ENCODE measurements at places on chromosomes 16 and 17. TPM values are rescaled to one million over a fixed set of nuclear protein-coding genes. Genes with fewer than 3 reads are reported as not detected.

DNA sequence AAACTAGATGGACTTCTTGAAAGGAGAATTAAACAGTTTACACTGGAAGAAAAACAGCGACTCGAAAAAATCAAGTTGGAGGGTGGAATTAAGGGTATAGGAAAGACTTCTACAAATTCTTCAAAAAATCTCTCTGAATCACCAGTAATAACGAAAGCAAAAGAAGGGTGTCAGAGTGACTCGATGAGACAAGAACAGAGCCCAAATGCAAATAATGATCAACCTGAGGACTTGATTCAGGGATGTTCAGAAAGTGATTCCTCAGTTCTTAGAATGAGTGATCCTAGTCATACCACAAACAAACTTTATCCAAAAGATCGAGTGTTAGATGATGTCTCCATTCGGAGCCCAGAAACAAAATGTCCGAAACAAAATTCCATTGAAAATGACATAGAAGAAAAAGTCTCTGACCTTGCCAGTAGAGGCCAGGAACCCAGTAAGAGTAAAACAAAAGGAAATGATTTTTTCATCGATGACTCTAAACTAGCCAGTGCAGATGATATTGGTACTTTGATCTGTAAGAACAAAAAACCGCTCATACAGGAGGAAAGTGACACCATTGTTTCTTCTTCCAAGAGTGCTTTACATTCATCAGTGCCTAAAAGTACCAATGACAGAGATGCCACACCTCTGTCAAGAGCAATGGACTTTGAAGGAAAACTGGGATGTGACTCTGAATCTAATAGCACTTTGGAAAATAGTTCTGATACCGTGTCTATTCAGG is 85.0 kb downstream of the C17orf58 start:
- no peaks in the 10 kb centered on the region for H3K27me3 ChIP-seq
- peaks cover 95% of the 10 kb centered on the region for H3K36me3 ChIP-seq
- H3K27ac ChIP-seq: peak overlapping the region; percentile 57
- peaks cover 7% of the 10 kb centered on the region for H3K4me1 ChIP-seq
- H3K4me3 ChIP-seq: no peak overlapping the region
- DNase-seq: no peak

GRCh38 chr16:77406680-77407079 is 28.2 kb downstream of the ADAMTS18 start:
- H3K4me3 ChIP-seq: no peak overlapping the region
- H3K27ac ChIP-seq: no peak overlapping the region
- no peaks in the 10 kb centered on the region for H3K36me3 ChIP-seq
- H3K27me3 ChIP-seq: peaks cover 20% of the 10 kb centered on the region
- DNase-seq: no peak

- no peaks in the 10 kb centered on the region for H3K36me3 ChIP-seq
- no peak overlapping the region for H3K4me3 ChIP-seq
- no peaks in the 10 kb centered on the region for H3K4me1 ChIP-seq
- DNase-seq: no peak
- H3K27ac ChIP-seq: no peak overlapping the region
Observed at GRCh38 chr17:52410781-52411180, 252.3 kb upstream of the CA10 start.

DNA sequence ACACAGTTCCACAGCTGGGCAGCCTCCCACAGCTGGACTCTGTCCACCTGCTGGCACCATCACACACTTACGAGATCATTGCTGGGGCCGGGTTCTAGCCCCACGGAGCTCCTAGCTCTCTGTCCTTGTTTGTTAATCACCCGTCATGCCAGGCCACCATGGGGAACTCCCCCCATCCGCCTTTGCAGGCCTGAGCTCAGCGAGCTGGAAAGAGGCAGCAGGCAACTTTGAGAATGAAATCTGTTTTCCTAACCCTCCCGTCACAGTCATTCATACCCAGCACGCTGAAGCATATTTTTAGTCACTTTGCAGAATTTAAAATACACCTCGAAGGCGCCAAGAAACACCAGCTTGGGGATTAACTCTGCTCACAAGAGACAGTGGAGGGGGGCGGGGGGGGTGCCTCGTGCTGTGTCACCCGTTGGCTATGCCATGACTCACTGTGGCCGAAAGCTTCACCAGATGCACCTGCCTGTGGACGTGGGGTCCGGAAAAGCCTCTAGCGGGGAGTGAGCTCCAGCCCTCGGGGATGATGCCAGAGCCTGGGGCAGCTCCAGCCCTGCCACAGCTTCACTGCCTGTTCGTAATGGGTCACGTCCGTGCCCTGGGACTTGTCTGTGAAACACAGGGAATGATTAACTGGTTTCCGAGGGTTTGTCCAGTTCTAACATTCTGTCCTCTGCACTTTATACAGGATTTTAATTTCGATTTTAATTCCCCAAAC is 1.4 kb upstream of the SPNS2 start:
- H3K4me3 ChIP-seq: peak overlapping the region; percentile 39
- H3K4me1 ChIP-seq: peaks cover 22% of the 10 kb centered on the region
- H3K36me3 ChIP-seq: no peaks in the 10 kb centered on the region
- no peak for DNase-seq
- no peak overlapping the region for H3K27ac ChIP-seq

TOX3 gene
- not detected for total RNA-seq

- DNase-seq: no peak
- H3K36me3 ChIP-seq: peaks cover 3% of the 10 kb centered on the region
Observed at GRCh38 chr16:68734782-68735181, 2.3 kb upstream of the CDH1 start.

- H3K27ac ChIP-seq: peak overlapping the region; percentile 35
- DNase-seq: peak; percentile 81
- peaks cover under 1% of the 10 kb centered on the region for H3K27me3 ChIP-seq
- peak overlapping the region; percentile 86 for H3K4me3 ChIP-seq
- peaks cover 17% of the 10 kb centered on the region for H3K4me1 ChIP-seq
- H3K36me3 ChIP-seq: no peaks in the 10 kb centered on the region
Observed at GRCh38 chr17:34637548-34638525, 58.5 kb downstream of the TMEM132E start.

STH gene
- total RNA-seq: not detected

GRCh38 chr16:54460263-54460860 is 173.8 kb upstream of the IRX3 start:
- no peak overlapping the region for H3K4me3 ChIP-seq
- no peaks in the 10 kb centered on the region for H3K36me3 ChIP-seq
- H3K4me1 ChIP-seq: no peaks in the 10 kb centered on the region
- no peak for DNase-seq
- H3K27me3 ChIP-seq: no peaks in the 10 kb centered on the region

KCNG4 gene
- total RNA-seq: not detected

PYDC1 gene
- total RNA-seq: not detected

MT1A gene
- total RNA-seq: not detected

DNA sequence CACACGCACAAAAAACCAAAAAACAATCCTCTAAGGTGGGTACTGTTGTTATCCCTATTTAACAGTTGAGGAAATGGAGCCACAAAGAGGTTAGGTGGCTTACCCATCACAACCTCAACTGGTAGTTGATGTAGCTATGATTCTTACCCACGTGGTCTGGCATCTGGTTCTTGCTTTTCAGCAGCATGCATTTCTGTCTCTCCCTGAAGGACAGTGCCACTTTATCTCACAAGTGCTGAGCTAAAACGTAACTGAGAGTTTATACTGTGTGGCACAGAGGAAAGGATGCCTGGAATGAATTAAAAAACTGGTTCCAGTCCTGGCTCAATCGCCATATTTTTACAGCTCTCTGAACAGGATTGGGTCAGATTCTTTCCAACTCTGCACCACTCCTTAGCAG is 1.9 kb upstream of the CORO6 start:
- peaks cover 23% of the 10 kb centered on the region for H3K36me3 ChIP-seq
- H3K27ac ChIP-seq: peak overlapping the region; percentile 32
- H3K4me1 ChIP-seq: peaks cover 27% of the 10 kb centered on the region
- DNase-seq: no peak
- H3K4me3 ChIP-seq: no peak overlapping the region
- no peaks in the 10 kb centered on the region for H3K27me3 ChIP-seq

GRCh38 chr17:71304498-71305158 is 816.2 kb upstream of the SOX9 start:
- H3K27ac ChIP-seq: no peak overlapping the region
- no peaks in the 10 kb centered on the region for H3K4me1 ChIP-seq
- H3K27me3 ChIP-seq: peaks cover 3% of the 10 kb centered on the region
- H3K36me3 ChIP-seq: peaks cover 4% of the 10 kb centered on the region
- no peak for DNase-seq

DNA sequence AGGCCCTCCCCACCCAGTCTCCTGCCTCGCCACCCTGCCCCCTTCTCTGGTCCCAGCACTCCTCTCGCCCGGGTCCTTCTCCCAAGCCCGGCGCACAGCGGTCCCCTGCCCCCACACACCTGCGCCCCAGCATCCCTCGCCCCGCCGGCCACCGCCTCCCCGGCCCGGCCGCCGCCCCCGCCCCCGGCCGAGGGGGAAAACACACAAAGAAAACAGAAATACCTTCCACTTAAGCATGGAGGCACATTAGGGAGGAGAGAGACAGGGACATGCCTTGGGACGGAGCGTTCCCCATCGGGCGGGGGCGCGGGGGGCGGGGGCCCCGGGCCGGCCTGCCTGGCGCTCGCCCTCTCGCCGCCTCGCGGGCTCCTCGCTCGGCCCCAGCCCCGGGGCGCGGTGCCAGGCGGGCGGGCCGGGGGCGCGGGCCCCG is 326 bp downstream of the SRCIN1 start:
- peaks cover 36% of the 10 kb centered on the region for H3K27me3 ChIP-seq
- H3K36me3 ChIP-seq: no peaks in the 10 kb centered on the region
- H3K4me3 ChIP-seq: peak overlapping the region; percentile 52
- peaks cover 35% of the 10 kb centered on the region for H3K4me1 ChIP-seq
- H3K27ac ChIP-seq: no peak overlapping the region

- no peaks in the 10 kb centered on the region for H3K36me3 ChIP-seq
- no peak for DNase-seq
- peaks cover 12% of the 10 kb centered on the region for H3K27me3 ChIP-seq
- H3K27ac ChIP-seq: no peak overlapping the region
- H3K4me1 ChIP-seq: no peaks in the 10 kb centered on the region
Observed at GRCh38 chr17:70184770-70185169, 15.4 kb downstream of the KCNJ2 start.

GRCh38 chr16:25523183-25523582 is 168.6 kb upstream of the HS3ST4 start:
- peaks cover 10% of the 10 kb centered on the region for H3K27me3 ChIP-seq
- H3K4me3 ChIP-seq: no peak overlapping the region
- H3K4me1 ChIP-seq: no peaks in the 10 kb centered on the region

DNA sequence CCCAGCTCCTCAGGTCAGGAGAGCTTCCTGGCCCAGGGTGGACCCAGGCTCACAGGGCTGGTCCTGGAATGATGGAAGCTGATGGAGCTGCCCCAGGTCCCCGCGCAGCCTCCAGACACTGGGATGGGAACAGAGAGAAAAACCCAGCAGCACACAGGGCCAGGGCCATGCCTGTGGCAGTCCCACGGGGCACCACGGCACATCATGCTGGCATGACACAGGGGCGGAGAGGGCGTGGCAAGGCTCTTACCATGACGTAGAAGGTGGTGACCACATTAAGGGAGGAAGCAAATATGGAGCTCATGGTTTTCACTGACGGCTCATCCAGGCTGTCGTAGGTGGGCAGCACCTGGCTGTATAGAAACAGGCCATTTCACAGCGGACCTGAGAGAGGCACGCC is 18.3 kb downstream of the SLC38A10 start:
- no peak overlapping the region for H3K4me3 ChIP-seq
- no peak for DNase-seq
- H3K27me3 ChIP-seq: no peaks in the 10 kb centered on the region
- H3K27ac ChIP-seq: no peak overlapping the region
- peaks cover 8% of the 10 kb centered on the region for H3K36me3 ChIP-seq

DNA sequence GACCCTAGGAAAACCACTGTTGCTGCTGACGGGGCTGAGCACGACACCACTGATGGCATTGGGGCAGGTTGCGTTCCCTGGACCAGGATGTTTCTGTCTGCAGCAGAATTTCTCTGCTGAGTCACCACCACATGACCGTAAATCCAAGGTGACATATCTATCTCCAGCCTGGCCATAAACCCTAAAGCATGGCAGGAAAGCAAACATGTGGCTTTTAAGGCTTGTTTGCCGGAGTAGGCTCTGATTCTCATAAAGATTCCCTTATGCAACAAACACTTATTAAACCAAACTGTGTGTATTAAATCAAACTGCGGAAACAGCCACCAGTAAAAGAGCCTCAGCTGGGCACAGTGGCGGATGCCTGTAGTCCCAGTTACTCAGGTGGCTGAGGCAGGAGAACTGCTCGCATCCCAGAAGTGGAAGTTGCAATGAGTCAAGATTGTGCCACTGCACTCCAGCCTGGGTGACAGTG is 17.3 kb downstream of the MPHOSPH6 start:
- no peak overlapping the region for H3K4me3 ChIP-seq
- H3K27ac ChIP-seq: no peak overlapping the region
- no peak for DNase-seq
- no peaks in the 10 kb centered on the region for H3K27me3 ChIP-seq

GRCh38 chr17:37488607-37489196 is 989 bp upstream of the DUSP14 start:
- peak; percentile 69 for DNase-seq
- H3K27me3 ChIP-seq: no peaks in the 10 kb centered on the region
- no peaks in the 10 kb centered on the region for H3K36me3 ChIP-seq
- peak overlapping the region; percentile 87 for H3K4me3 ChIP-seq

MYH2 gene
- total RNA-seq: not detected

CDH15 gene
- total RNA-seq: not detected

TBC1D26 gene
- total RNA-seq: 1.0 TPM

GRCh38 chr16:23554536-23554935 is 2.6 kb downstream of the EARS2 start:
- no peaks in the 10 kb centered on the region for H3K27me3 ChIP-seq
- H3K4me3 ChIP-seq: no peak overlapping the region
- H3K27ac ChIP-seq: no peak overlapping the region
- H3K36me3 ChIP-seq: no peaks in the 10 kb centered on the region
- no peak for DNase-seq

DNA sequence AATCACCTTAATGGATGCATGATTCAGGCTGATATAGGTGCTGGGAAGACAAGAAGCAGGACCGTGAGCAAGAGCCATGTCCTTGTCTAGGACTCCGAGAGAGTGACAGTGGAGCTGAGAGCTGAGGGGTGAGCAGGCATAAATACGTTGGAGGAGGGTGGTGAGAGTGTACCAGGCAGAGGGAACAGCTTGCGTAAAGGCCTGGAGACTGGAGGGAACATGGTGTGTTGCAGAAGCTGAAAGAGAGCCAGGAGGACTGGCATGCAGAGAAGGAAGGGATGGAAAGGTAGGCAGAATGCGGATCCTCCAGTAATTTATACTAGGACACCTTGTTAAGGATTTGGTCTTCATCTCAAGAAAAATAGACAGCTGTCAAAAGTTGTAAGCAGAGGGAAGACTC is 653.2 kb downstream of the HS3ST4 start:
- no peaks in the 10 kb centered on the region for H3K4me1 ChIP-seq
- H3K27me3 ChIP-seq: peaks cover 10% of the 10 kb centered on the region
- H3K36me3 ChIP-seq: no peaks in the 10 kb centered on the region
- H3K4me3 ChIP-seq: no peak overlapping the region
